Endodermal cell (in vitro differentiated cells): ENCODE measurements at places on chromosomes 6 and 20. TPM values are rescaled to one million over a fixed set of nuclear protein-coding genes. Genes with fewer than 3 reads are reported as not detected.
A peak's percentile ranks its signal among the peaks of the same experiment; 100 is the strongest.

SLC17A1 gene
- total RNA-seq = not detected in 2 replicates

DNA sequence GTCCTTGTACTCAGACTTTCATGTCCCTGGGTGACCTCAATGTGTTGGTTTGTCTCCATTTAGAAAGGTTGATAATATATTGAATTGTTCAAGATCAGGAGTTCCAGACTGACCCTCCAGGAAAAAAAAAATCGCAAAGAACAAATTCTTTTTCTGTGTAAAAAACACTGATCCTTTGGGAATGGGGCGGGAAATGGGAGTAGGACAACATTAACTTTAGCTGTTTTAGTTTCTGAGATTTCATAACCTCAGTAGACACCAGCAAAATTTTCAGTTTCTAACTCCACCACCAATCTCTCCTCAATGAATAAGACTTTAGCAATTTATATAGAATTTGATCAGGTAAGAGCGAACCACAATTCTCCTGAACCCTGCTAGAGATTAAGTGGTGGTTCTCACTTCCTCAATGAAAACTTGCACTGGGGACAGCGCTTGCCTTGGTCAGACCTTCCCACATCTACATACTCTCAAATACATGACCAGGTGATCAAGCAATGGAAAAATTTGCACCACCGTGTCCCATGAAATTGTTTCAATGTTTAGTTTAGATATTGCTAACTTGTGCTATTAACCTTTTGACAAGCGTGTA, 231.2 kb upstream of the PLN start:
- DNase-seq = no peak

GPSM3 gene
- total RNA-seq = 17.6 to 25.0 TPM (median 22.4 TPM) in 3 replicates

GRCh38 chr20:62303340-62304226, 786 bp downstream of the ADRM1 start:
- no peak for DNase-seq

CCN5 gene
- not detected in 3 replicates for total RNA-seq

- DNase-seq = no peak
Observed at GRCh38 chr20:37265152-37265551, 3.5 kb upstream of the GHRH start.

GRCh38 chr6:143127941-143128680, 67.4 kb downstream of the AIG1 start:
- no peak for DNase-seq

GRCh38 chr20:58073945-58074856, 154.3 kb downstream of the ANKRD60 start:
- DNase-seq = peak; percentile 32

- DNase-seq = no peak
Observed at GRCh38 chr6:168031411-168031971, 34.0 kb downstream of the KIF25 start.

- DNase-seq = peak; percentile 54
Observed at GRCh38 chr6:132259070-132259469, 142.2 kb downstream of the MOXD1 start.

- peak; percentile 62 for DNase-seq
Observed at GRCh38 chr6:146700078-146700686, 101.4 kb downstream of the ADGB start.

DNA sequence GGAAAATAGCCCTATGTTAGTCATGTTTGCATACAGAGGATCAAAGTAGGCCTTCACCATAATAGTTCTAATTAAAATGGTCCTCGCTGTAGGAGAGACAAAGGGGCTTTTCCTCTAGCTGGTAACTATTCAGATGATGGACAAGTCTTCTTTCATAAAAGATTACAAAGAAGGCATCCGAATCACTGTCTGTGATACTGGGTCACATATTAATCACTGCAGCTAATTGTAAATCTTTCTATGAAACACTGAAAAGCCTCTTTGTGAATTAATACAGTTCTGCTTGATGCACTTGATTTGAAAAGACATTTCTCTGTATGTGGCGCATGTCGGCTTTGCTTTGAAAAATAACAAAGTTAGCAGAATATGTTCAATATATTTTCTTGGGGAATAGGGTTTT, 520.8 kb downstream of the KIF16B start:
- no peak for DNase-seq

LRRN4 gene
- total RNA-seq = 7.6 to 8.1 TPM (median 7.7 TPM) in 3 replicates

- no peak for DNase-seq
Observed at GRCh38 chr6:84172080-84172479, 55.4 kb downstream of the CEP162 start.

TMC2 gene
- not detected in 2 replicates for total RNA-seq

DNA sequence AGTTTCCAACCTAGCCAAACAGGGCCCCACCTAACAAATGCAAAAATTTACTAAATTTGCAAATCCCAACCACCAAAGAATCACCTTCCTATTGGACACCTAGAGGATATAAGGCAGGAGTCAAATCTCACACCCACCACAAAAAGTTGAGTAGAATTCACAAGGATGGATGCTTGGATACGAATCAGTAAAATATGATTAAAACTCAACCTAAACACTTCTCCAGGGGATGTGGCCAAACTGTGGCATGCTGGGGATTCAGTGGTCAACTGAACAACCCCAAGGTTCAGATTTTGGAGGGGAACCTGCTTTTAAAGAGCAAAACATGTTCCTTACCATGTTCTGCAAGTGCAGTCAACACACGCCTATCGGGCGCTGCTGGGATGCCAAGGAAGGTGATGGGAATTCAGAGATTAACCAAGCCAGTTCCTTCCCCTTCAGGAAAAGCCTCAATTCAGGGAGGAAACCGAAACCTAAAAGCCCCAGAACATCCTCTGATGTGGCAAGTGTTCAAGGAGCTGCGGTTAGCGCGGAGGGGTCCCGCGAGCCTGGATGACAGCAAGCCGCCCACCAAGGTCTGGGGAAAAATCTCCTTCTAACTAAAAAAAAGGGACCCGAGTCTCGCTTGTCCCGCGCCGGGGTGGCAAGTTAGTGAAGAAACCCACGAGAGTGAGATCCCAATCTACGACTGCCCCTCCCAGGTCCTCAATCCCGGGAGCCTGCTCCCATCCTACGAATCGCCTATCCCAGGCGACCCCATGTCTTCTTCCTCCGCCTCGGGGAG, 902 bp downstream of the SAMHD1 start:
- peak; percentile 76 for DNase-seq

DNA sequence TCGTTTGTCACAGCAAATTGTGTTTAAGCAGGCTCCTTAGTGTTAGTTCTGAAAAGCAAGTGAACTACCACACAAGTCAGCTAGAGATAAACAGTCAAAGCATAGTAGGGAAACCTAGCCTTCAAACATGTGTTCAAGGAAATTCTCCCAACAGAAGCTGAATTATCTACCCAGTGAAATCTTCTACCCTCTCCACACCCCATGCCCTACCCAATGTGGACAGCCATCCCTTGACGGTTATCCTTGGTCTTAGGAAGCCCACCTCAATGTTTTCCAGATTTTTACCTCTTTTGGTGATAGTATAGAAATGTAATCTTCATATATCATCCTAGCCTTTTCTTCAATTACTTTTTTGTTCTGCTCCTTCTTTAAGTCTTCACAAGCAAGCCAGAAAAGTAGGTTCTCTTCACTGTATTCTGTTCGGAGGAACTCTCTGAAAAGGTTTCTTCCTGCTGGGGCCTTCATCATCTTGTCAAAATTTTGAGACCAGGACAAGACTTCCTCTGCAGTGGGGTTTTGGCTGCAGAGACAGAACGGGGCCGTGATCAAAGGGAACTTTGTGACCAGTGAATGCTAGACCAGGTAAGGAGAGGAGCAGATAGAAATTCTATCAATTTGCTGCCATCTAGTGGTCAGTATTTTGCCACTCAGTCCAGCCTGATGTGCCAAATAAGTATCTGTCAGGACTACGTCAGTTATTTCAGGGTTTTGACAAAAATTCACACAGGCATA, 21.6 kb upstream of the MTRF1L start:
- peak; percentile 80 for DNase-seq

DUSP15 gene
- total RNA-seq = 2.8 and 3.8 TPM in 2 replicates

DNA sequence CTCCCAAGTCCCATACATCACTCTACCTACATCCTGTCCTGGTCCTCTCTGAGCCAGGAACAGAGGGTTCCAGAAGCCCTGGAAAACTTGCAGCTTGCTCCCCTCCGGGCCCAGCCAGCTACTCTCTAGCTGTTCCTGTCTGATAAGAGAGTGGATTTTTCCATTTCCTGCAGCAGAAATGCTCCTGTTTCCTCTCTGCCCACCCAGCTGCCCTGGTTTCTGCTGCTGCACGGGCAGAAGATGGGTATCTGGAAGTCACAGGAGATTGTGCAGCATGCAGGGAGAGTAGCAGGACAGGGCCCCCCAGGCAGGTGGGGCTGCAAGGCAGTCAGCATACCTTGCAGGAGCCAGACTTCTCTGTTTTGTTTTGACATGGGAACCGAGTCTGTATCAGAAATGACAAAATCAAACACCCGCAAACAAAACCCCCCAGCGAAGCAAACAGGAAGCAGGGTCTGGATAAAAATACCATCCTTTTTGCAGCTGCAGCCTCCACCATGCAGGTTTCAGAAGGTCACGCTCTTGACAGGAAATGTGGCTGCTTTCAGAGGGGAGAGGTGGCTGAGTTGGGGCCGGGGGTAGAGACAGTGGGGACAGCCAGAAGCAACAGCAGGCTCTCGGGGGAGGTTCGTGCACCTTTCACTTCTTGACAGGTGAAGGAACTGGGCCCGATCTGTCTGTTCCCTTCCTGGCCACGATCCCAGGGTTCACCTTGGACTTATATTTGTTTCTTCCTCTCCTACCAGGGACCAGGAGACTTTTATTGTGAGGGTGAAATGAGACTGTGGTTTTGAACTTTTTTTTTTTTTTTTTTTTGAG, 50.8 kb upstream of the FAM83D start:
- DNase-seq = no peak

FLRT3 gene
- total RNA-seq = 39.9 to 93.4 TPM (median 81.7 TPM) in 3 replicates

DNA sequence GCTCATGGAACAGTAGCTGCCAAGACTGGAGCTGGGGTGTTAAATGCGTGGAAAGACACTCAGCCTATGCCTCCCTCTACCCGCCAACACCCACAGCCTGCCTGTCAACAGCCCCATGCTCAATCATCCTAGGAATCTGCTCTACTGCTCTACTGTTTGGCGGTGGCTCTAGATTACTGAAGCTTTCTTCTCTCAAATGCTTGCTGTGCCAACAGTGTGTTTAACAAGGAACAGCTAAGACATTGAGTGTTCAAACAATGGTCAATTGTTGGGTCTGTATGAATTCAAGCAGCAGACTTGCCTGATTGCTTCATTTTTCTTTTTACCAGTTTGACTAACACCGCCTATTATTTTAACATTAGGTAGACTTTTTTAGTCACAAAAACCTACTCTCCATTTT, 258.6 kb downstream of the SOD2 start:
- no peak for DNase-seq

- peak; percentile 86 for DNase-seq
Observed at GRCh38 chr20:62824476-62825332, 7.9 kb downstream of the COL9A3 start.

DNA sequence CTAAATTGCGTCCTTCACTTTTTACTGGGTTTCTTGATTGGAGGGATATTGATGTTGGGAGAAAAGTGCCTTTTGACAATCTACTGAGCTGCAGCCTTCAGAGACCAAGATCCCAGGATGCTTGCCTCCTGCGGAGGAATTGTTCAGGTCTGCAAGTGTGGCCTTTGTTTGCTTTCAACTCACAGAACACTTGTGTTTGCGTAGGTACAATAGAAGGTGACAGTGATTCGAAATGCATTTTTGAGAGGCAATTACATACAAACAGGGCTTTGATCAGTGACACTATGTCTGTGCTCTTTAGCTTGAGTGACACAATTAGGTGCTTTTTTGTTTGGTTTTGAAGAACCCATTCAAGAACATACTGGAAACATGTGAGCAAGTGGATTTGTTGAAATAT, 600.6 kb downstream of the QKI start:
- DNase-seq = no peak

SOX12 gene
- 71.4 and 73.6 TPM in 2 replicates for total RNA-seq

GRCh38 chr6:132143258-132143657, 192.1 kb upstream of the CCN2 start:
- peak; percentile 47 for DNase-seq

BCAS1 gene
- total RNA-seq = not detected in 2 replicates

DNA sequence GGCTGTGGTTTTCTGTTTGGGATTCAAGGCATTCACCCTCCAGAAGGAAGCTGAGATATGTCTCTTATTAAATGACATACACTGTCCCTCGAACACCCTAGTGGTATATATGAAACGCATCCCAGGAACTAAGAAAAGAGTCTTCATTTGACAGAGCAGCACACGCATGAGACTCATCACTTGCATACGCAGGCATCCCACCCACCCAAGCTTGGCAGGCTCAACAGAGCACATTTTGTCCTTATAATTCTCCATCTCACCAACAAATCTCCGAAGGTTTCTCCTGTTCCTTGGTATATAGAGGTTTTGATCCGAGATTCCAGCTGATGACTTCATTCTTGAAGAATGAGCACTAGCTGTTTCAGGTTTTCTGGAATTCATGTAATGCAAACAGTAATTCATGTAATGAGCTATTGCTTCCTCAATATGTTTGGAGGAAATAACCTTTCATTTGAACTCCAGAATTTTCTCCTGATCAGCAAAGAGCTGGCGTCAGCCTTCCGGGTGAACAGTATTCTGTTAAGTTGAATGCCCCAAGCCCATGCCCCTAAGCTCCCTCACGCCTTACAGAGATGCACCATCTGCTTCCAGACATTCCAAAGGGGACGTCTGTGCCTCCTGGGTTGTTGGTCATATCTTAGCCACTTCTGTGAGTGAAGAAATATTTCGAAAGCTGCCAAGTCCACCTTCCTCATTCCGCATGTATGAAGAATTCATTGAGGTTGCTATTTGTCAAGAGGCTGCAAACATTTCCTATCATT, 66.0 kb upstream of the CDH4 start:
- DNase-seq = no peak

DNA sequence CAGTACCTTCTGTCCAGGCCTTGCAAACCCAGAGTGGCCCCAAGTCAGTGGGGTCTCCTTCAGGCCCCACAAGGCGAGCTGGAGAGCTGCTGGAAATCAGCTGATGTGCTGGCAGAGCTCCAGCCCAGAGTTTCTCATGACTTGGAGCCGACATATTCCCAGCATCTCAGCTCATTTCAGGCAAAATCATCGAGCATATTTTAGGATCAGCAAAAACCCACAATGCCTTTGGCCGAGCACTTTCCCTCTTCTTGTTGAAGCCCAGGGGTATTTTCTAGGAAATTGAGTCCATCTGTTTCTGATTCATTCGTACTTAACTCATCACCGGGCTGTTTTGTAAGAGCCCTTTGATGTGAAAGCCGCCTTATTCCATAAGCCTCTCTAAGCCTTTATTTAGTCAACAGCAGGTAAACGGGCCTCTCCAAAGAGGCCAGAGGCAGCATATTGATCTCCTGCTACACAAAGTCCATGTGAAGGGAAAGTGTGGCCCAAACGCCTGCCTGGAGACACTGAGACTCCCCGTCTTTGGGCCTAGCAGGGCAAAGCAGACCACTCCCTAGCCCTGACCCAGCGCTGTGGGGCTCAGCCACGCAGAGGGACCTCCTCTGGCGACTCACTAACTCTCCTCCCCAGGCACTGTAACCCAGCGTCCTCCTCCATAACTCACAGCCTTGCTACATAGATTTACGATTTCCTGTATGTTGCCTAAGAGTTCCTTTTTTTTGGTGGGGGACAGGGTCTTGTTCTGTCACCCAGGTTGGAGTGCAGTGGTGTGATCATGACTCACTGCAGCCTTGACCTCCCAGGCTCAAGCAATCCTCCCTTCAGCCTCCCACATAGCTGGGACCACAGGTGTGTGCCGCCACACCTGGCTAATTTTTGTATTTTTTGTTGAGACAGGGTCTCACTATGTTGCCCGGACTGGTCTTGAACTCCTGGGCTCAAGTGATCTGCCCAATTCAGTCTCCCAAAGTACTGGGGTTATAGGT, 12.1 kb upstream of the C20orf203 start:
- DNase-seq = no peak

GRCh38 chr20:16615199-16615598, 42.0 kb upstream of the KIF16B start:
- DNase-seq = no peak
